ENCODE measurements at places on chromosomes 12 and 14.

DNA sequence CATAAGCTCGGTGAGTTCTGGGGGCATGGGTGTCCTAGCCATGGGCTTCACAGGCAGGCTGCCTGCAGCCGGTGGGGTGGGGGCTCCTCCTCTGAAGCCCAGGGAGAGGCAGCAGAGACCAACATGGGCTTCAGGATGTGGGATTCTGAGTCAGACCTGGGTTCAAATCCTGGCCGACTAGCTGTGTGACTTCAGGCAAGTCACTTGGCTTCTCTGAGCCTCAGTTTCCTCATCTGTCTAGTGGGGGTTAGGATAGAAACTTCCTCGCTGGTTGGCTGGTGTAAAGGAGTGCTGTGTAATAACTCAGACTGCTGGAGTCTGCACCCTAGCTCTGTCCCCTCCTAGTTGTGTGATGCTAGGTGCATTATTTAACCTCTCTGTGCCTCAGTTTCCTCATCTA lies 12.2 kb downstream of the RNFT2 start:
- DNase-seq = no peak

- DNase-seq = no peak
These were observed 4.0 kb downstream of the STX2 start for GRCh38 chr12:130835011-130835410.

GRCh38 chr14:73170686-73171085 lies 34.4 kb downstream of the PSEN1 start:
- no peak for DNase-seq

DNA sequence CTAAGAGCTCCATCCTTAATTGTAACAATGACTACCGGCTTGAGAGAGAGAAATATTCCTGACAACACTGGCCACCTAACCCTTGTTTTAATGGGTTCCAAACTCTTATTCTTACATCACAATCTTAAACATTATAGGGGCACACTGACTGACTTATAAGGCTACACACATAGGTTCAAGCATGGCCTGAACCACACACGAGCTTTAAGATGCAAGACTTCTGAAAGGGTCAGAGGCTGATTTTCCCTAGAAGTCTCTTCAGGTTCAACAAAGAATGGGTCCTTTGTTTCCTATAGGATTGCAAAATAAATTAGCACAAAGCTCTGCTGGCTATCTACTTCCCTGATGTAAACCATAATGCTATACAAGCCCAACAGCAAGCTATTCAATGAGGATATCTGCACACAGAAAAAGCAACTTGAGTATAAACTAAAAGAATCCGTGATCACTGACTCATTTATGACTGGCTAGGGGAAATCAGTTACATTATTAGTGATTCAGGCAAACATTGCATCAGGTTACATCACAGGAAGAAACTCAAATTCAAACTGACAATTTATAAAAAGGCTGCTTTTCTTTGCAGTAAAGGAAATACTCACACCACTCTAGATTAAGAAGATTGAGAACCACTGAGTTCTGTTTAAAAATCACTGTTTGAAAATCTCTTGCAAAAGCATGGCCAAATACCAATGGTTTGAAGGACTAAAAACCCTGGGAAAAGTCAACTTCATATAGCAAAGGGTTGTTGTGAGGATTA lies 8.5 kb downstream of the BTG1 start:
- DNase-seq = no peak

- DNase-seq = no peak
These were observed 21.9 kb upstream of the CIPC start for GRCh38 chr14:77076113-77076631.

Data from activated CD8-positive, alpha-beta memory T cell treated with anti-CD3 and anti-CD28 coated beads for 1 hour (primary cell).